ENCODE measurements at places on chromosomes 16 and 17. TPM values are rescaled to one million over a fixed set of nuclear protein-coding genes. Genes with fewer than 3 reads are reported as not detected.

- DNase-seq: no peak
Measured at GRCh38 chr16:1839554-1839953, 12.5 kb downstream of the FAHD1 start.

- no peak for DNase-seq
Measured at GRCh38 chr17:40198576-40198975, 20.5 kb upstream of the WIPF2 start.

GRCh38 chr17:1201132-1201702 lies 21.4 kb upstream of the ABR start:
- no peak for DNase-seq

DNA sequence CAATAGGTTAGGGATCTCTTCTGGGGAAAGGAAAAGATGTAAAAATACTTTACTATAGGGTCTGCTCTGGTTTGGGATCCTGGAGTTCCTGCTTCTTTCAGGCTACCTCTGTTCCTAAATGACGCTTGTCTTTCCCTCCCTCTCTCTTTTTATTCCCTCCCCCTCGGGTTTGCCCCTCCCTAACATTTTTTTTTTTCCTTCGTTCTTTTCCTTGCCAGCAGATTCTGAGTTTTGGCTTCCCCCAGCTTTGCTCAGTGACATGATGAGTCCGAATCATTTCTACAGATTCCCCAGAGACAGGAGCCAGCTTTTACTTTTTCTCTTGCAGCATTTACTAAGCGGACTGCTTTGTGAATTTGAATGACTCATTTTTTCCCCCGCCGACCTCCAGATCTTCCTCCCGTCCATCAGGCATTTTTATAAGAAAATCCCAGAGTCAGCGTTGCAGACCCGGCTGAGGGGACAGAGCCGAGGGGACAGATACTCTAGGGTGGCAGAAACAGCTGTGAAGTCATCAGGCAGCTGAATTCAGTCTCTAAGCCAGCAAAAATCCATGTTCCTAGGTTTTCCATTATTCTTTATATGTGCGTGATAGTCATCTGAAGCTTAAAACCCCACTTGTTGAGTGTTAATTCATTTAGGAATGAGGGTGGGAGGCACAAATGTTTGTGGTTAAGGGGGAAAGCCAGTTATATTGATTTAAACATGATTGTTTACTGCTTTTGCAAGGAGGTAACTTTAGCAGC lies at the start of gene TMEM100:
TMEM100 (minus strand) TSS at position 123 of the 746 bp plus-strand sequence. CDS start 1,794 bp downstream, outside the sequence.
- no peak for DNase-seq

DNA sequence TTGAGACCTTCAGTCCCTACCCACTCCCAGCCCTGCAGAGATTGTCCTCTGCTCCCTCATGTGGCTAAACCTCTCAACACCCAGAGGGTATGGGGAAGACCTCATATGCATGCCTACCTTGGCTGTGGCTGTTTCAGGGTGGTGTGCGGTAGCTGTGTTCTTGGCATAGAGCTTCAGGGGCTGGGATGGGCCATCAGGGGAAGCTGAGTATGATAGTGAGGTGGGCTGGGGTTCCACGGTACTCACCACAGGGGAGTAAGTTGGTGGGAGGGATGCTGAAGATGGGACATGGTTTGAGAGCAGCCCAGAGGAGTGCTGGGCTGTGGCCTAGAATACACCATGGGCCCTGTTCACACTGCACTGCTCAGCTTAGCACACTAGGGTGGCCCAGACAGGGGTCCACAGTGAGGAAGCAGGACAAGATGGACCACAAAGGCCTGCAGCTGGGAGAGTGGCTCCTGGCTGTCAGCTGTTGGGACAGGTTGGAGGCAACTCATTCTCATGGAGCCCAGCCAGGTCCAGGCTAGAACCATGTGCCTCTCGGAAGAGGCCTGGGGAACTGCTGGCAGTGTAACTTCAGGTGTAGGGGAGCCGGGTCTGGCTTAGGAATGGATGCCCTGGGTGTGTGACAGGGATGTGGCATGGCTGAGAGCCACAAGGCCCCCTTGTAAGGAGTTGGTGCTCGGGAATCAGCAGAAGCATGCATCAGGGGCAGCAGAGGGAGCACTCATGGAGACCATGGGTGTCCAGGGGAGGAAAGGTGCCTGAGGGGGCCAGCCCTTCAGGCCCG lies 3.1 kb downstream of the MFAP4 start:
- no peak for DNase-seq

- no peak for DNase-seq
Measured at GRCh38 chr16:28524681-28525171, 14.0 kb downstream of the NUPR1 start.

GRCh38 chr16:12098429-12099310 lies 122.1 kb downstream of the SNX29 start:
- no peak for DNase-seq

- no peak for DNase-seq
Measured at GRCh38 chr16:10920726-10921427, 21.4 kb downstream of the DEXI start.

- peak; percentile 92 for DNase-seq
Measured at GRCh38 chr17:11598274-11599221, at the start of gene DNAH9. Gene DNAH9 (plus strand): TSS chr17:11598470. CDS start chr17:11598499, 29 bp downstream.

DNA sequence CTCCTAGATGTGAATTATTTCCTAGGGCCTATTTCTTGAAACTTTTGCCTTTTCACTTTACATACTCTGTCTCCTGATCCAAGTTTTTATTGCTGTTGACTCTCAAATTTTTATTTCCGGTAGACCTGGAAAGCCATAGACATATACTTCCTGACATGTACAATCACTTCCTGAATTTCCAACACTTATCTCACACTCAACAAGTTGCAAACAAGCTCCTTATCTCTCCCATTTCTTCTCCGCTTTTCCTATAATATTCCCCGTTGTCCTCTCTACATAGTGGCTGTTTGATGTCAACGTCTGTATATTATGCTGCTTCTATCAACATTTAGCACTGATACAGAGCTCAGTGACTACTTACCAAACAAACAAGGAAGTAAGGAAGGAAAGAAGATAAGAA lies 59.3 kb downstream of the IKZF3 start:
- DNase-seq: no peak

GRCh38 chr16:66103211-66103610 lies 263.3 kb upstream of the CDH5 start:
- no peak for DNase-seq

GRCh38 chr17:40203131-40203530 lies 16.0 kb upstream of the WIPF2 start:
- no peak for DNase-seq

- DNase-seq: no peak
Measured at GRCh38 chr17:80774643-80775281, 216.9 kb upstream of the CHMP6 start.

- no peak for DNase-seq
Measured at GRCh38 chr16:78686601-78687000, 587.1 kb downstream of the WWOX start.

- no peak for DNase-seq
Measured at GRCh38 chr17:63928172-63928666, 3.9 kb downstream of the CD79B start.

DNA sequence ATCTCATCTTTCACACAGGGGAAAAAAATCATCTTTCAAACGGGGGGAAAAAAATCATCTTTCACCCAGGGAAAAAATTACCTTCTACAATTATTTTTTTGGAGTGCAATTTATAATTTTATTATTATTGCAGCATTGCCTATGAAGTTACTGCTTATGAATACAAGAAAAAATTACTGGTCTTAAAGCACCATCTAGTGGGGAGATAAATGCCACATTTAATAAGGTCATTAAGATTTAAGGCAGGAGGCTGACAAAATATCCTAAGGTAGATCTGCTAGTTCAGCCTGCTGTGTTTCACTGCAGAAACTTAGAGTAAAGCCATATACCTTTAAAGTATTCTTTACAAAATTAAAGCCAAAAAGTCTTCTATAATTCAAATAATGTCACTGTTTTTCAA lies 13.7 kb downstream of the SHCBP1 start:
- no peak for DNase-seq

DNA sequence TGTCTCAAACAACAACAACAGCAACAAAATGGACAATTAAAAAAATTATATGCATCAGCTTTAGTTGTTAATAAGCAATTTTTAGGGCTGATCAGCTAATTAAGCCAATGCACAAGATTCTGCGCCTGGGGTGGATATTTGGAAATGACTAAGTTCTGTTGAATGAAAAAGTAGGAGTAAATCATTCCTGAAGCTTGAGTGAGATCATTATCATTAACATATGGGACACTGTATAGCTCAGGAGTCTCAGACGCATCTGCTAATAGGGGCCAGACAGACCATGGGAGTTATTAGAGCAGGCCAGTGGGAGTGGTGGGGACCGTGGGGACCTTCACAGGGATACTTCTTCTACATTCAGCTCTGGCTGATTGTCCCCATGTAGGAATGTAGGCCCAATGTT lies 22.8 kb downstream of the IRX5 start:
- no peak for DNase-seq

DNA sequence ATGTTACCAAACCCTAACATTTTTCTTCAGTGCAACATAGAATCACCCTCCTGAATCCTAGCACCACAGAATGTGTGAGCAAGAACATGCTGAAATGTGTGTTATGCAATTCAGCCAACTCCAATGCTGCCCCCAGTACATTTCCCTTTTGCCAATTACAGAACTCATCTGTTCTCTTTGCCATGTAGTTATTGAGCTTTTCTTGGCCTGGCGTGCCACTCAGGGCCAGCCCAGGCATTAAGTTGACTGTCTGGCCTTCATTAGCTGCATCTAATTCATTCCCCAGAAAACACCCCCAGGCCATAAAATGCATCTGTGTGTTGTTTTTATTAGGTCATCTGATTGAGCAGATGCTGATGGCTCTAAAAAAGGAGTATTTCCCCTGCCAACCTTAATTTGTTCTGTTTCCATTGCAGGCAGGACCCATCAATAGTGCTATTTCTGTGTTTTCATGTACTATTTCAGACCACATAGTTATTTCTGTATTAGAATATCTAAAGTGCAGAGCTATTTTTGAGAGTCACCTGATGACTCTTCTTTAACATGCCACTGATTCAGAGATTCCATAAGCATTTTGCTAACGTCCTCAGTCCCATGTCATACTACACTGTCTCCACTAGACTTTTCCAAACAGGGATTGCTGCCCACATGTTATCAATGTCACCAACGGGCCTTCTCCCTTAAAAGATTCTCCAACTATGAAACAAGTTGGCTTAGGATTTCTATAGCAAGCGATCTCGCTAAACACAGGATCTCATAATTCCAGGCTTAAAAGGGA lies 969.7 kb downstream of the CDH11 start:
- DNase-seq: no peak

GRCh38 chr17:66906321-66907278 lies 57.9 kb upstream of the CACNG4 start:
- peak; percentile 75 for DNase-seq

GRCh38 chr17:193426-193810 lies 12.0 kb upstream of the DOC2B start:
- DNase-seq: no peak

DNA sequence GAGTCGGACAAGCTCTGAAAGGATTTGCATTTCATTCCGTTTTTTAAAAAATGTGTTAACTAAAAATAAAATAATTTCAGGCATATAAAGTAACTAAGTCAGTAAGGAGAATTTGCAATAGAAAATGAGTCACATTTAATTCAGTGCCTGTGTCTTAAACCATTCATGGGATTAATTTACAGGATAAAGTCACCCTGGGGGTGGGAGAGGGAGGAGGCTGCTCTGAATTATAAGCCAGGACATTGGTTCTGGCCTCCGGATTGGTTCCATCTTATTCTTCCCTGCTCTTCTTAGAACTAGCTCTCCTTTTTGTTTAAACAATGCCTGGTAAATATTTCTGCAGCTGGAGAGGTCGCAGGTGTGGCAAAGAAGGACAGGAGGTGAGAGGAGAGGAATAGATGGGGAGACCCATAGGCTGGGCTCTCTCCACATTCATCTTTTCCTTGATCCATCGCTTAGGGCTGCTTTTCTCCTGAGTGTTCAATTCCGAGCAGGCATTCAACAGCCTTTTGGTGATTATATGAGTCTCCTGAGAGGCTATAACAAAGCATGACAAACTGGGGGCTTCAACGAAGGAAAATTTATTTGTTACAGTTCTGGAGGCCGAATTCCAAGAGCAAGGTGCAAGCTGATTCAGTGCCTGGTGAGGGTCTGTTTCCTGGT lies 319.2 kb downstream of the PHKB start:
- no peak for DNase-seq

GRCh38 chr16:10684511-10685151 lies 10.1 kb downstream of the TEKT5 start:
- no peak for DNase-seq

The ENPP7 gene
- not detected for total RNA-seq

The LITAFD gene
- not detected for total RNA-seq

The DYNLL2 gene
- 95.9 TPM for total RNA-seq

The CPHXL2 gene
- not detected for total RNA-seq

The RNF213 gene
- 31.9 TPM for total RNA-seq

The ICAM2 gene
- total RNA-seq: not detected

The UNKL gene
- 26.2 TPM for total RNA-seq

The KRTAP4-1 gene
- total RNA-seq: not detected

The AOC2 gene
- total RNA-seq: 3.2 TPM

The TBC1D3I gene
- total RNA-seq: 0.96 TPM

The EPX gene
- not detected for total RNA-seq

The RTN4RL1 gene
- total RNA-seq: 0.47 TPM

The FBF1 gene
- 25.9 TPM for total RNA-seq

The ANKRD40CL gene
- total RNA-seq: not detected

The GSDMA gene
- total RNA-seq: not detected

The CCDC154 gene
- total RNA-seq: 1.9 TPM

Data from neural crest cell (in vitro differentiated cells).